ENCODE measurements at places on chromosomes 1 and 21.

DNA sequence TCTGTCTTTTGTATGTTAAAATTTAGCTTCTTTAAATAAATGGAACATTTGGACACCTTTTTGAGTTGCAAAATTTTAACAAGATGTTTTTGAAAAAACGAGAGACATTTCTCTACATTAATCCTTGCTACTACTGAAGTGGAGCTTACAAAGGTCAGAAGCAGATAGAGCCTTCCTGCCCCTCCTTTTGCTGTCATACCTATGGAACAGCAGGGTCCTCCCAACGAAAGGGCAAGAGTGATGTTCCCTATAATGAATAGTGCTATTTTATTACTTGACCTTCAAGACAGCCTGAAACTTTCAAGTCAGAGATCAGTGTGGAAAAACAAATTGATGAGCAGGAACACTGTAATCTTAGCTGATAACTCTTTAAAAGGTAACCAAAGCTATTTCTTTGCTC is 1538.9 kb downstream of the PLA2G4A start:
- no peak for DNase-seq

GRCh38 chr1:185419718-185420117 is 102.7 kb upstream of the IVNS1ABP start:
- no peak for DNase-seq

DNA sequence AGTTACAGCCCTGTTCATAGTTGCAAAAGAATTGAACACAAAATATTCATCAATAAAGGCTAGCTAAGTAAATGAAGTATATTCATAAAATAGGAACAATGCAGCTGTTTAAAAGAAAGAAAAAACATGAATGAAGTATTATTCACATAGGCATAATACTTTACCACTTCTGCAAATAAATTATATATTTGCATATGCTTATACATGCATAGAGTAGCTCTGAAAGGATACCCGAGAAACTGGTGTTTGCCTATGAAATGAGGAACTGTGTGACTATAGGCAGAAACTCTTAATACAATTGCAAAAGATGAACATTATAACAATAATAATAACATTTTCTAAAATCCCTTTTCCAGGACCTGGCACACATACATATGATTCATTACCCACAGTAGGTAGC is 385.9 kb downstream of the DSCAM start:
- DNase-seq: no peak

DNA sequence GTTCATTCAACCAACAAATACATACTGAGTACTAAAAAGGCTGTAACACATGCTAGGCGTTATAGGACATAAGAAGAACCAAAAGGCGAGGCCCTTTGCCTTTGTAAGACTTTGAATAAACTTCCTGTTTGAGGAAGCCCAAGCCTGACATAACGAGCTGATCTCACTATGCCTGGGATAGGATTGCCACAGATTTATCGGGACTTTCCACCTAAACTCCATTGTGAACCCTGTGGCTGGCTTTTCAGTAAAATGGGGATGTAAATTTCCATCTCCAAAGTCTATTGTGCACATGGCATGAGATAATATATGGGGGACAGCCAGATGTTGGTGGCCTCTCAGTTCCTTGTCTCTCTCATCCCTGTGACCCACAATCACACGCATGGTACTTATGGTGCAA is 41.9 kb downstream of the LMO4 start:
- DNase-seq: no peak

DNA sequence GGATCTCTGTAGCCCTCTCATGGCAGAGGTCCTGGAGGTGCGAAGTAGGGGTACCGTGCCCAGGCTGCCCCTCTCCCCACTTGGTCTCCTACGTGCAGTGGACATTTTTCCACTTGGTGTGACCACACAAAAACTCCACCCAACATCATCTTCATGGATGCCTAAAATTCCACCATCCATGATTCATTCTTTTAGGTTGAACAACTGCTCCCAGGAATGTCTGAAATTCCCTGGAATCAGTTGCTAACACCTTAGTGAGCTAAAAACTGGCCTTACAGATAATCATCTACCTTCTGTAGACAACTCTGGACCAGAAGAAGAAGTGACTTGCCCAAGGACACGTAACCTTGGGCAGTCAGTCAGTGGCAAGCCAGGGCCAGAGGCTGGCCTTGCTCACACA is 32.1 kb upstream of the CLIC4 start:
- peak; percentile 65 for DNase-seq

GRCh38 chr21:31493350-31493880 is 149.4 kb upstream of the TIAM1 start:
- DNase-seq: no peak

GRCh38 chr1:207109004-207109403 is 5.0 kb downstream of the C4BPA start:
- no peak for DNase-seq

DNA sequence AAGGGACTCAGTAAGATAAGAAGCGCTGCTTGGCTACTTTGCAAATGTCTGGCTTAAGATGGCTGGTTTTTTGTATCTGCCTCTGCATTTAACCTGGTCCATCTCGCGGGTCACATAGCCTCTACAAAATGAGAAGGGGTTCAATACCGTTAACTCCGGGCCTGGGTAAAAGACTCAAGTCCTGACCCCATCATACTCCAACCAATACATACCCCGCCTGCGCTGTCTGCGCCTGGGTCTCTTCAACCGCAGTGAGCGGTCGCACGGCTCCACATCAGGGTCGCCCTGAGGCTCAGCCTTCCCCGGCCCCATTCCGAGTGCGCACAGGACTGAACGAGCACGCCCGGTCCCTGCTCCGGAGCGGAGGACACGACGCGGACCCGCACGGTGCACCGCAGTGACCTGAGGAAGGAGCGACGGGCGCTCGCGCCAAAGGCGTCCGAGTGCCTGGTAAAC is 558 bp upstream of the PGD start:
- DNase-seq: peak; percentile 41

DNA sequence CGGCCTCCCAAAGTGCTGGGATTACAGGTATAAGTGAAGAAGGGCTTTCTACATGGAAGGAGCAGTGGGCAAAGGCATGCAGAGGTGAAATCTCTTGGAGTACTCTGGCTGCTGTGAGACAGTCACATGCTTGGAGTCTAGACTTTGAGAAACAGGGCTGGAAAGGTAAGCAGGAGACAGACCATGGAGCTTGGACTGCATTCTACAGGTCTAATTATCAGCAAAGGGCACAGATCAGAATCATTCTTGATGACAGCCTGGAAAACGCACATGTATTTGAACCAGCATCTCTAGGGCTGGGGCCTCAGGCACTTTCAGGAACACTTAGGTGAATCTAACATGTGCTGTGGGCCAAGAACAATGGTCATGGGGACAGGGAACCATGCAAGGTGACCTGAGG is 7.3 kb upstream of the PRELP start:
- no peak for DNase-seq

- no peak for DNase-seq
These were observed 278.8 kb downstream of the AMY1C start for GRCh38 chr1:104028416-104029035.

DNA sequence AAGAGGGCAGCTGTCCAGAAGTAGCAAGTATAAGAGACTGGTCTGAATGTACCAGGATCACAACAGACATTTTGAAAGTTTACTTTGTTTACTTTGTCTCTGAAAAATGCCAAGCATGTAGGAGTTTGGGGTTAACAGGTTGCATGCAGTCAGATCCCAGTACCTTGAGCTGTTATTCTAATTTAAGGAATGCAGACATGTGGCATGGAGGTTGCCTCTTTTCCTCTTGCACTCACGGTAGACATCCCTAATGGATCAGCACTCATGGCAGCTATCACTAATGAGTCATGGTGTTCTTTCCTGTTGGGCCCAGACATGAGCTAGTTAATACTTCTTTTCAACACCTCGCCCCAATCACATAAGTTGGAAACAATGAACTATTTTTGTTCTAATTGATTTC is 67.3 kb downstream of the GADD45A start:
- DNase-seq: no peak

Measured in fibroblast of the aortic adventitia (primary cell).